ENCODE measurements at places on chromosomes 4 and X.

DNA sequence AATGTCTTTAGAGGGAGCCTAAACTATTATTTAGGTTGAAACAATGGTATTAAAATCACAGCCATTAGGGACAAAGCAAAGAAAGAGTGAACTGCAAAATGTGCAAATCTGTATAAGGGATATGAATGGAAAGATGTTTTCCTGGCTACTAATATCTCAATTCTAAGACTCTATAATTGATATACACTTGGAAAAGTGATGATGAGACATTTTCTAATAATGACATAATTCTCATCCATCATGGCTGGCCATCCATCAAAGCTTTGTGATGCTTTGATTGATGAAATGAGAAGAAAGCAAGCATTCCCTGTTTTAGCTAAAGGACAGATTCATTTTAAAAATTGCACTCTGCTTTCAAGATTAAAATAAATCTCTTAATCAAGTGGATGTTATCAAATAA is 965.5 kb upstream of the IGFBP7 start:
- no peak for DNase-seq

DNA sequence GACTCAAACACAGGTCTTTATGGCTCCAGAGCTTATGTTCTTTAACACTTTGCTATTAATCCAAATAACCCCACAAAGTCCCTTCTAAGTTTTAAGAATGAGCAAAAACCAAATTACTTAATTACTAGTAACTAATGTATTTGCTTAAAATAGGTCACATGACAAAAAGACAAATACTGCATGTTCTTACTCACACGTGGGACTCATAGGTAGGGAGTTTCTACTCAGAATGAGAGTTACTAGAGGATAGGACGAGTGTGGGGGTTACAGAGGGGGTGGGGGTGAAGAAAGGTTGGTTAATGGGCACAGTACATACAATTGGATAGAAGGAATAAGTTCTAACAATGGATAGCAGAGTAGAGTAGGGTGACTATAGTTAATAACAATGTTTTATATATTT is 5.8 kb downstream of the RPS6KA3 start:
- no peak for DNase-seq

- no peak for DNase-seq
These were observed 78.4 kb downstream of the KCNIP4 start for GRCh38 chr4:21869978-21870745.

GRCh38 chr4:41989994-41990364 is 351 bp upstream of the SLC30A9 start:
- no peak for DNase-seq
